Activated T-helper 1 cell treated with Interleukin-2 at 50 U/mL for 16 hours (primary cell): ENCODE measurements at places on chromosomes 1 and 21.

DNA sequence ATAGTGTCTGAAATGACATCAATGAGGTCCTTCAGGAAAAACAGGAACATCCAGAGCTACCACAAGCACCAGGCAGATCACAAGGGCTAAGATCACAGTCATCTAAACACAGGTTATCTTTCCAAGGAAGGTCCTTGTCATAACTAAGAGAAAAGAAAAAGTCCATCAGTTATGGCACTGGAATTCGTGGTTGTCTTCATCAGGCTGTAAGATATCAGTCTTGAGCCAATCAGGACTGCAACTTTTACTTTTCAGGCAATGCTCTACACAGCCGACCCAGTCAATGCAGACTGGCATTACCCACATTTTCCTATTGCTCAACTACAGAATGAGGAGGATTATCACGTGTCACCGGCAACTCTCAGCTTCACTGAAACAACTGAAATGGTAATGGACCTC lies 26.4 kb downstream of the SORT1 start:
- no peak for DNase-seq

DNA sequence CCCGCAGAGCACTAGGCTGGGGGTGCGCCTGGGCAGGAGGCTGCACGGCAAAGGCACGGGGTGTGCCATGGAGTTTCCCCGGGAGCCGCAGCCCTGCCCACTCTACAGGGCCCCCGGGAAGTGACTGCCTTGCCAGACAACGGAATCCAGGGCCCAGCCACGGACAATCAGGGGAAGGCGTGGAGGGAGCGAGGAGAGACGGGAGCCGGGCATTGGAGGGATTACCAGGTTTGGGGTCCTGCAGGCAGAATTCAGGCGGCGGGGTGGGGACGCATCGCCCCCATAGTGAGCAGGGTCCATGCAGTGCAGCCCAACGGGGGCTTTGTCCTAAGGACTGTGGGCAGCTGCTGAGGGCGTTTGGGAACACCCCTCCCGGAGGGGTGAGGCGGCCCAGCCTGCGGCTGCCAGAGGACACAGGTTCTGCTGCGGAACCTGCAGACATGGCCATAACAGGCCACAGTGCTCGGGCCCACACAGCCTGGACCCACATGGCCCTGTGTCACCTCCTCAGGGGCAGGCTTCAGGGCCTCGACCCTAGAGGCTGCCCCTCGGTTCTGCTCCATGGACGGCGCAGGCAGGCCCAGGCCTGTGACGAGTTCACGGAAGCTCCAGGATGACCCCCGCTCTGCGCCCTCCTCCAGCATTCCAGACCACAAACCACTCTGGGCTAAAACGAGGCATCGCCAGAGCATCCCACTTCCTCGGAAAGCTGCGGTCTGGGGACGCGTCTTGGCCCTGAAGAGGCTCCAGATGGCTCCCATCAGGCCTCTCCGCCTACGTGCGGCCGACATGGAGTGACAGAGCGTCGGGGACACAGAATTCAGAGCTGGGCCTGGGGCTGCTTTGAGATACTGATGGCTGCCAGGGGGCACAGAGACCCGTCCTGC lies 54.5 kb downstream of the COL6A1 start:
- DNase-seq: no peak

GRCh38 chr1:223887747-223888418 lies 42.1 kb upstream of the TP53BP2 start:
- no peak for DNase-seq

DNA sequence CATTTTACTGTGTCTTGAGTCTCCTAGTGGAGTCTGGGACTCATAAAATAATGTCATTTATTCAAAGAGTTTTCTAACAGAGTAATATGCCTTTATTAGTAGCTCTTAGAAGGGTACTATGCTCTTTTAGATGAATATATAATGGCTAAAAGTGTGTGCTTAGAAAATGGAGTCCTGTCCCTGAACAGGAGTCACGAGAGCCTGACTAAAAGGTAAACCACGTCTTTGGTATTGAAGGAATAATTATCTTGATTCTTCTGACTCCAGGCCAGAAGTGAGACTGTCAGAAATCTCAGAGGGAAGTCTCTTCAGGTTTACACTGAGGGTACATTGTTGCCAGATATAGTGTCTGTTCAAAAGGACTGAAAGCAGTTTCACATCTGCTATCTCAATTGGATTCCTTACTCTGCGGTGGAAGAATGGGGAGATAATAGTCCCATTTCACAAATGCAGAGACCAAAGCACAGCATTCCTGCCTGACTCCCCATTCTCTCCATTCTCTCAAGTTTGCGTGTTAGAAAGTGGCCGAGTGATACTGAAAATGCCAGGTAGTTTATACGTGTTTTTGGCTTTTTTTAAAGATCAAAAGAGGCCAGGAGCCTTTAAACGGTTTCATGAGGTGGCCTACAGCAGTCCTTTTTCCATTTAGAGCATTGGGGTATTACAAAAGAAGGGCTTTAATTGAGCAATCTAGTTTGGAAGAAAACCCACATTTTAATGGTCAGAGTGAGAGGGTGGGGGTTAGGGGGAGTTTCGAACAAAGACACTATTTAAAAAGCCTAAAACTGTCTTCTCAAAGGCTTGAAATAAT lies 176.6 kb downstream of the VPS13D start:
- no peak for DNase-seq

DNA sequence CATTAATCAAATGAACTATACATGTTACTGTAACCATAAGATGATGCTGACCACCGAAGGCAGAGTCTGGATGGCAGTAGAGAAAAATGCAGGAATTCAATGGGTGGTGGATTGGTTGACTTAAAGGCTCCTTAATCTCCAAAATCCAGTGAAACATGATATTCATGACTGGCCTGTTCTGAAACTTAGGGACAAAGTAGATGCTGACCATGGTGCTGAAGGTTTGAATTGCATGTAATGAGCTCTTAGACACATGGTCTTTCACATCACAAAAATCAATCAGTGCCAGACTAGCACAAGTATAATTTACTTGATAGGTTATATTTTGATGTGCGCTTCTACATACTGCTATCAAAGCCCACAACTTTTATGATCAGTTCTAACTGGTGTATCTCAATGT lies 30.9 kb upstream of the NTMT2 start:
- no peak for DNase-seq

DNA sequence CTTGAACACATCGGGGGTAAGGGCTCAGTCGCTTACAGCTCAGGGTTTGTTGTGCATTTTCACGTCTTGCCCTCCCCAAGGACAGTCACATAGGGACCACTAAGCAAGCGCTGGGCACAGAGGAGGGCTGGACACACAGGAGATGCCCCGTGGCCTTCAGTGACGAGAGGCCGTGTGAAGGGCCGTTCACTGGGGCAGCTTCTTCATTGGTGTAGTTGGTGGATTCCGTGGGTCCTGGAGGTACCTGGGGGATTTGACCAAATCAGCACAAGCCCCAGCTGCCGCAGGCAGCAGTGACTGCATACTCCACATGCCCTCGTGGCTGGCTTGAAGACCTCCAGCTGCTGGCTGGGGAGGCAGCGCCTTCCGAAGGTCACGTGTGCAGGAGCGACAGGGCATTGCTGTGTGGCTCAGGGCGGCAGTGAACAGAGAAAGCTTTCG lies 100.8 kb upstream of the C1orf174 start:
- DNase-seq: no peak

- no peak for DNase-seq
These were observed 74.8 kb downstream of the MORN1 start for GRCh38 chr1:2316451-2316961.

GRCh38 chr1:221204055-221204833 lies 325.0 kb downstream of the HLX start:
- DNase-seq: no peak

DNA sequence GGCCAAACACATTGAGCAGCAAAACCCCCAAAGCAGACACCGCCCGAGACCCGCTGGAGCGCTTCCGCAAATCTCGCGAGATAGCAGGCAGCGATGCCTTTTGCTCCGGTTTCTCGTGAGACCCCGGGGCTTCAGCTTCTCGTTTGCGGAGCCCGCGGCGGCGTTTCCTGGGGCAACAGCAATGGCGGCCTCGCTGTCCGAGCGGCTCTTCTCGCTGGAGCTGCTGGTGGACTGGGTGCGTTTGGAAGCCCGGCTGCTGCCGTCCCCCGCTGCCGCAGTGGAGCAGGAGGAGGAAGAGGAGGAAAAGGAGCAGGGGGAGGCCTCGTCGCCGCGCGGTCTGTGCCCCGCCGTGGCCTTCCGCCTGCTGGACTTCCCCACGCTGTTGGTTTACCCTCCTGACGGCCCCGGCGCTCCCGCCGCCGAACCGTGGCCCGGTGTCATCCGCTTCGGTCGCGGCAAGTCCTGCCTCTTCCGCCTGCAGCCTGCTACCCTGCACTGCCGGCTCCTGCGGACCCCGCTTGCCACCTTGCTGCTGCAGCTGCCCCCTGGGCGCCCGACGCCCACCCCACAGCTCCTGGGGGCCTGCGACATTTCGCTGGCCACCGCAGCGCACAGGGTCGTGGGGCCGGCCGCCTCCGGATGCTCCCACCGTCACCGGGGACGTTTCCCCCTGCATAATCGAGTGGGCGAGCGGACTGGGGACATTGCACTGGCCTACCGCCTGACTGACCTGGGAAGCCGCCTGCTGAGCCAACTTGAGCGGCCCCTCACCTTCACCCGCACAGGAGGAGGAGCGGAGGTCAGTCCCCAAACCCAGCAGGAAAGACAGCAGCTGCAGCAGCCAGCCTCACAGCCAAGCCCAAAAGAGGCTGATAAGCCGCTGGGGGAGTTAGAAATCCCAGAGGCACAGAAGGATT lies at the start of gene MAP10:
MAP10 (plus strand) TSS at position 148 of the 917 bp plus-strand sequence; CDS start at position 182, 34 bp downstream.
- DNase-seq: peak; percentile 46

DNA sequence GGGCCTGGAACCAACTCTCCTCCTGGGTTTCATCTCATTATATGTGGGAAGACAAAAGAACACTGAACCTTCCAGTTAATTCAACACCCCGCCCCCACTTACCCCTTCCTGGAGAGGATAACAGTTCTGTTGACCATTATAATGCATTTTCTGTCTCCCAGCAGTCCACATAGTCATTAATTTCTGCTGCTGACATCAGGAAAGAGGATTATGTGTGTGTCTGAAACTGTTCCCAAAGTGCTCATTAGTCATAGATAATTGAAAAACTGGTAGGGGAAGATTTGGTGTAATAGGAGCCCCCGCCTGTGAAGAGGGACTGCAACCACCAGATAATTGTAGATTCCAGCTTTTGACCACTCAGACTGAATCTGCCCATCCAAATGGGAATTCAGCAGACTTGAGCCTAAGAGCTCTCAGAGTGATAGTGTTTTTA lies 208.7 kb downstream of the FGGY start:
- DNase-seq: no peak

- DNase-seq: no peak
These were observed 26.8 kb upstream of the ZNF697 start for GRCh38 chr1:119674835-119675289.

DNA sequence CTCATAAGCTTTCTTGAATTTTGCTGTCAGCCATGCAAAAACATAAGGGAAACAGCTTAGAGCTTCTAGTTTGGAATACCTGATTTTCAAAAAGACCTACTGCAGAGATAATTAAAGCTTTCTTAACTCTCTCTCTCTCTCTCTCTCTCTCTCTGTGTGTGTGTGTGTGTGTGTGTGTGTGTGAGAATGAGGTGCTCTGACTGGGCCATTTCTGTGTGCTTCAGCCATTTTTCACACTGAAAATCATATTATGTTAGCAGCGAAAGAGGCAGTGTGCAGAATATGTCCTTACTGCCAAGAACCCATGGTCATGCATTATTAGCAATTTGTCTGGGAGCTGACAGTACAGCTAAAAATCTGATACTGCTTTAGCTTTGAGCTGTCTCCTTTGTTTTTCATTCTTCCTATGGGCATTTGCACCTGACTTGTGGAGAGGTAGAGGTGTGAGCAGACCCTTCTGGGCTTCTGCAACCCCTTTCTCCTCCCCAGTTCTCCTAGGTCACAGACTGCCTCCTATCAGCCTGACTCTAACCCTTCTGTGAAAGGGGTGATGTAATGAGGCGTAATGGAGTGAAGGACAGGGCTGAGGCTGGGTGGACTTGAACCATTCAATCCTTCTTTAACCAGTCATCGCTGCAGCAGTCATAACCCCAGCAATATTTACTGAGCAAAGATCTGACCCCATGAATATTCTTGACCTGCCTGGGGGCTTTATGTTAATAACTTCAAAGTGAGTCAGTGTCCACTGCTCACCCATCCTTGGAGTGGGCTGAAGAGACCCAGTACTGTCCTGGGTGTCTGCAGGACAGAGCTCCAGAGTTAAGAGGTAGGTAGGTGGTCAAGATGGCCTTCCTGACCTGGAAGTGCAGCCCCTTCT lies 61.2 kb downstream of the SYT6 start:
- DNase-seq: no peak

GRCh38 chr1:155473151-155473821 lies 89.3 kb downstream of the ASH1L start:
- no peak for DNase-seq

DNA sequence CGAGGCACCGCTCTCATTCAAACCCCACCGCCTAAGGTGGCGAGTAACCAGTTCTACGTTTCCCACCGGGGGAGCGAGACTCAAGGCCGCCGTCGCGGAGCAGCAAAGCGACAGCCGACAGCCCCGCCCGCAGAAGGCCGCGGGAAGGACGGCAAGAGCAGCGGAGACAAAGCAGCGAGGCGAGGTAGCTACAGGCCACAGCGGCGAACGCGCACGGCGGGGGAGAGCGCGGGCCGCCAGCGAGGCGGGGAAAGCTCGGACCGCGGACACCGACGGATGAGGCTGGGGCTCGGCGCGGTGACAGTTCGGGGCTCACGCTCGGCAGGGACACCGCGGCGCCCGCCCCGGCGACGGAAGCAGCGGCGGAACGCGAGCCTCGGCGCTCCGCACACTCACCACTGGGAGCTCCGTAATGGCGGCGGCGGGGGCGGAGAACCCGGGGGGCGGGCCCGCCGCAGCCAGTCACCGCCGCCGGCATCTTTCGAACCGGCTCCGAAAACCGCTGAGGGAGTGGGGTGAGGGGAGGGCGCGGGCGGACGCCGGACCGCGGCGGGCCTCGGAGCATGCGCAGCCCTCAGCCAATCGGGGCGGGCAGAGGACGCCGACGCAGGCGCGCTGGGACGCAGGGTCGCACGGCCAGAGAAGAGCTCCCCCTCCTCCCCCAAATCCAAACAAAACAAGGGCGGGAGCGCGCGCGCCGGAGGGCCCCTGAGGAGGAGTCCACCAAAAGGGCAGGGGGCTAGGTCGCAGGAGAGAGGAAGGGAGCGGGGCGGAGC lies 666 bp downstream of the HP1BP3 start:
- DNase-seq: peak; percentile 96

DNA sequence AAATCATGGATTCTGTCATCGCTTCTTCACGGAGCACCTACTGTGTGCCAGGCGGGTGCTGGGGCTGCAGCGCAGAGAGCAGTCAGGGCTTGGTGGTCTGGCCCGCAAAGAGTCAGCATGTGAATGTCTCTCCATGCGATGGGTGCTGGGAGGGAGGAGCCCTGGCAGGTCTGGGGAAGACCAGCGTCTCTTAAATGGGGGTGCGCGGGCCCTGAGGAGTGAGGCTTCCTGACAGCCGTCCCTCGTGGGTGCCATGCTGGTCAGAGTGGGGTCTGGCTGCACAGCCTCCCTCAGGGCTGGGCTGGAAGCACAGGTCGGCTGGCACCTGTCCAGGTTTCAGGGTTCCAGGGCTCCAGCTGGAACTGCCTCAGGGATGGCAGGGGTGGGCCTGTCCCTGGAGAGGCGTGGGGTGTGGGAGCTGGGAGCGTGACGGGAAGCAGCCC lies 18.5 kb downstream of the TP73 start:
- no peak for DNase-seq
